ENCODE measurements at places on chromosomes 6 and 20. TPM values are rescaled to one million over a fixed set of nuclear protein-coding genes. Genes with fewer than 3 reads are reported as not detected.

DNA sequence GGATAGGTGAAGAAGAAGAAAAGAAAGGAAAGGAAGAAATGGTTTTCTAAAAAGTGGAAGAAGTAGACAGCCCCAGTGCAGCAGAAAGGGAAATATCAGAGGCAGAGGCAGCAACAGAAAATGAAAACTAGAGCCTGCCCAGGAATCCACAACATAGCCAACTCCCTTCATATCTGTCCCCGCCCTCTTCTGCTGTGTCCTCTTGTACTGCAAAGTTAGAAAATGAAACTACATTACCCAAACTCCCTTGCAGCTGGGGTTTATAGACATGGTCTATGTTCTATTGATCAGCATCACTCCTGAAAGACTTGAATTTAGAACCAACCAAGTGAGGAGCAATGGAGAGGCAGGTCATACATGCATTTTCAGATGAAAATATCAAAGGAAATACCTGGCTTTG lies 200.5 kb upstream of the PHACTR1 start:
- no peaks in the 10 kb centered on the region for H3K27me3 ChIP-seq
- no peaks in the 10 kb centered on the region for H3K4me1 ChIP-seq
- no peaks in the 10 kb centered on the region for H3K36me3 ChIP-seq
- H3K4me3 ChIP-seq: no peak overlapping the region
- H3K27ac ChIP-seq: no peak overlapping the region

DNA sequence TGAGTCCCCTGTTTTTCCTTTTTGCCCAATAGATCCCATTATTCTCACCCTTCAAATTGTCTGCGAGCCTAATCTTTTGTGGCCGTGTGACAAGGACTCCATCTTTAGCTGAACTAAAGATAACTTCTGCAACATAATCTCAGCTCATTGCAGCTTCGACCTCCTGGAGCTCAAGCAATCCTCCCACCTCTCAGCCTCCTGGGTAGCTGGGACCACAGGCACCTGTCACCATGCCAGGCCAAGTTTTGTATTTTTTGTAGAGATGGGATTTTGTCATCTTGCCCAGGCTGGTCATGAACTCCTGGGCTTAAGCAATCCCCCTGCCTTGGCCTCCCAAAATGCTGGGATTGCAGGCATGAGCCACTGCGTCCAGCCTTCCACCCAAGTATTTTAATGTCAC lies 161.0 kb downstream of the GJA1 start:
- H3K27ac ChIP-seq: no peak overlapping the region
- no peaks in the 10 kb centered on the region for H3K27me3 ChIP-seq
- H3K4me3 ChIP-seq: no peak overlapping the region
- DNase-seq: no peak

GRCh38 chr6:157263881-157264397 lies 59.4 kb downstream of the TMEM242 start:
- H3K4me1 ChIP-seq: peaks cover 7% of the 10 kb centered on the region
- no peaks in the 10 kb centered on the region for H3K36me3 ChIP-seq
- no peak overlapping the region for H3K4me3 ChIP-seq
- DNase-seq: no peak
- H3K27ac ChIP-seq: no peak overlapping the region

GRCh38 chr6:44217332-44218143 lies 812 bp downstream of the MYMX start:
- DNase-seq: no peak
- peak overlapping the region; percentile 27 for H3K27ac ChIP-seq
- H3K27me3 ChIP-seq: no peaks in the 10 kb centered on the region
- H3K36me3 ChIP-seq: no peaks in the 10 kb centered on the region

GRCh38 chr6:143614235-143614634 lies 63.5 kb upstream of the PHACTR2 start:
- no peaks in the 10 kb centered on the region for H3K4me1 ChIP-seq
- H3K27ac ChIP-seq: no peak overlapping the region
- no peak overlapping the region for H3K4me3 ChIP-seq
- H3K36me3 ChIP-seq: no peaks in the 10 kb centered on the region

DNA sequence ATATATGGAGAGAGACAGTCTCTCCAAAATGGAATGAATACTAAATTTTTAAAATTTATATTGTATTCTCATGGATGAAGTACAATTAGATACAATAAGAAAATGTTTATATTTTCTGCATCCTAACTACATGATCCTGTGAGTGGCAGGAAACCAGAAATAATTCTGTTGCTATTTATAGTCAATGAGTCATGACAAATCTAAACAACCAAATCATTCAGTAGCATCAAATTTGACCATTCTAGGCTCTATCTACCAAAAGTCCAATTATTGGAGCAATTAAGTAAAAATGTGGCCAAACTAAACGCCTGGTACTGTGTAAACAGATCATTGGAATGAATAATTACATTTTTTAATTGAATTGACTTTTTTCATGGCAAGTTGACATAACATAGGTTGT lies 959.8 kb downstream of the EPHA7 start:
- H3K4me1 ChIP-seq: no peaks in the 10 kb centered on the region
- no peak overlapping the region for H3K27ac ChIP-seq
- no peaks in the 10 kb centered on the region for H3K36me3 ChIP-seq
- no peaks in the 10 kb centered on the region for H3K27me3 ChIP-seq
- no peak for DNase-seq
- H3K4me3 ChIP-seq: no peak overlapping the region

DNA sequence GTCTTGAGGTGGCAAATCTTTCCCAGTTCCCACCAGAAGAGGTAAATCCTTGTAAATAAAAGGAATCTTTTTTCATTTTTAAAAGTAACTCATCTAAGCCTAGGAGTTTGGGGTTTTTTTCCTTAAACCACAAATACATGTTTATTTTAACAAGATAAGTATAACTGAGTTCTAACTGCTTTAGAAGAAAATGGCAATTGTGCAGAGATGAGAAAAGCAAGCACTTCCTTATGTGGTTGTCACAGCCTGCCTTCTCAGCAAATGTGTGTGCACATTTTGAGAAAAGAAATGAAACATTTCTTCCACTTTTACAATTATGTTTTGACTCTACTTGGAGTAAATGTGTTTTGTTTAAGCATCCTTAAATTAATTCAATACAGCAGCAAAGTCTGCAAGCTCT lies 17.7 kb downstream of the HCK start:
- H3K27ac ChIP-seq: no peak overlapping the region
- no peak overlapping the region for H3K4me3 ChIP-seq
- H3K36me3 ChIP-seq: no peaks in the 10 kb centered on the region
- H3K27me3 ChIP-seq: no peaks in the 10 kb centered on the region
- DNase-seq: no peak

DNA sequence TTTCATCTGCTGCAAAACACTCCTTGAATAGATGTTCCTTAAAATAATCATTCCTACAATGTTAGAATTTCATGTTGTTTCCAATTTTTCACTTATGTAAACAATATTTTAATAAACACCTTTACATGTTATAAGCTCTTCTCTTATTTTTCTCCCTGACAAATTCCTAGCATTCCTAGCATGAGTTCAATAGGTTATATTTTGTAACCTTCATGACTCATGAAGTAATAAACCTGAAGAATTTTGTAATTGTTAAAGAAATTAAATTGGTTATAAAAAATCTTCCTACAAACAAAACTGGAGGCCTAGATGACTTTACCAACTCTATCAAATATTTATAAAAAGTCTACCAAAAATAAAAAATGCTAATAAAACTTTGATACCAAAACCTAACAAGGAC lies 66.3 kb downstream of the NT5E start:
- no peak for DNase-seq
- H3K4me1 ChIP-seq: no peaks in the 10 kb centered on the region
- no peak overlapping the region for H3K4me3 ChIP-seq
- H3K27me3 ChIP-seq: no peaks in the 10 kb centered on the region
- H3K36me3 ChIP-seq: peaks cover 27% of the 10 kb centered on the region

- H3K4me3 ChIP-seq: no peak overlapping the region
- no peak overlapping the region for H3K27ac ChIP-seq
- H3K27me3 ChIP-seq: no peaks in the 10 kb centered on the region
- no peaks in the 10 kb centered on the region for H3K4me1 ChIP-seq
- no peaks in the 10 kb centered on the region for H3K36me3 ChIP-seq
Measured at GRCh38 chr6:113281014-113281413, 576.1 kb upstream of the MARCKS start.

GRCh38 chr20:39103732-39104131 lies 141.6 kb downstream of the DHX35 start:
- no peak overlapping the region for H3K27ac ChIP-seq
- DNase-seq: no peak
- H3K27me3 ChIP-seq: no peaks in the 10 kb centered on the region
- H3K4me3 ChIP-seq: no peak overlapping the region

DNA sequence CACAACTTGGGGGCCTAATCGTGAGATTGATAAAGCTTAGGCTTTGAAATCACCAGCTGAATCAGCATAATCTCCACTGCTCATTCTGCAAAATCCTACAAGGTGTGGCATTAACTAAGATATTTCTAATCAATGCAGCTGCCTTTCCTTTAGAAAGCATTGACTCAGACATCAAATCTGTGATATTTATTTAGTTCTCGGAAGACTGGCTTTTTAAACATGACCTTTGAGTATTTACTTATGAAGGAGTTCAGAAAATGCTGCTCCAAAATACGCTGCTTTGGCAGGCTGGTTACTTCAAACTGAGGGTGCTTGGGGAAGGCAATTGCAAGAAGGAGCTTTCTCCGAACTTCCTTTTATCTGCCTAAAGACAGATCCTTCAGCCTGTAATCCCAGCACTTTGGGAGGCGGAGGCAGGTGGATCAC lies 23.7 kb upstream of the FUCA2 start:
- H3K4me1 ChIP-seq: peaks cover 15% of the 10 kb centered on the region
- no peak for DNase-seq
- H3K36me3 ChIP-seq: no peaks in the 10 kb centered on the region

- no peak overlapping the region for H3K27ac ChIP-seq
- no peaks in the 10 kb centered on the region for H3K36me3 ChIP-seq
- DNase-seq: no peak
- H3K4me1 ChIP-seq: peaks cover 4% of the 10 kb centered on the region
Measured at GRCh38 chr6:11854408-11855165, 76.0 kb upstream of the ADTRP start.

GRCh38 chr6:34027445-34027936 lies 118.4 kb downstream of the GRM4 start:
- no peaks in the 10 kb centered on the region for H3K4me1 ChIP-seq
- H3K36me3 ChIP-seq: no peaks in the 10 kb centered on the region
- no peak overlapping the region for H3K27ac ChIP-seq

- no peaks in the 10 kb centered on the region for H3K27me3 ChIP-seq
- H3K4me1 ChIP-seq: peaks cover 40% of the 10 kb centered on the region
- peak overlapping the region; percentile 77 for H3K27ac ChIP-seq
Measured at GRCh38 chr20:10618611-10619245, 55.1 kb downstream of the JAG1 start.

DNA sequence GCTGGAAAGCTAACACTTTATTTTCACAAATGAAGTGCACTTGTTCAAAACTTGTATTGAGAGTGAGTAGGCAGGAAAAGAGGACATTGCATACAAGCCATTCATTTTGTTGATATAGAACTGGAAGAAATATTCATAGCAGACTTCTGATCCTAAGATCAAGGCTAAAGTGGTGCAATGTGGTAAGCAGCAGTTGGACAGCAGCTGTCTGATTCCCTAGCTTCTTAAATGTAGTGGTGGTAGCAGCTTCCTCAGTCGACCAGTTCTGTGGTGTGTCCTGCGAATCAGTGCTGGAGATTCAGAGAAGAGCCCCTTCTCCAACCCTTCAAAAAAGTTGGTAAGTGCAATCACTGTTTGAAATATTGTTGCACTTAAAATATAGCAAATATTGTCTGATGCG lies 281.7 kb upstream of the GJE1 start:
- no peaks in the 10 kb centered on the region for H3K27me3 ChIP-seq
- no peak overlapping the region for H3K27ac ChIP-seq
- H3K36me3 ChIP-seq: no peaks in the 10 kb centered on the region
- H3K4me1 ChIP-seq: no peaks in the 10 kb centered on the region
- DNase-seq: no peak

- no peak overlapping the region for H3K27ac ChIP-seq
- H3K4me1 ChIP-seq: no peaks in the 10 kb centered on the region
- no peak for DNase-seq
- no peaks in the 10 kb centered on the region for H3K27me3 ChIP-seq
- H3K36me3 ChIP-seq: no peaks in the 10 kb centered on the region
Measured at GRCh38 chr6:55696501-55696900, 117.5 kb upstream of the HMGCLL1 start.

- H3K36me3 ChIP-seq: no peaks in the 10 kb centered on the region
- no peak overlapping the region for H3K27ac ChIP-seq
- no peaks in the 10 kb centered on the region for H3K27me3 ChIP-seq
- no peak for DNase-seq
- H3K4me1 ChIP-seq: no peaks in the 10 kb centered on the region
Measured at GRCh38 chr20:15487682-15488081, 1085.6 kb downstream of the KIF16B start.

DNA sequence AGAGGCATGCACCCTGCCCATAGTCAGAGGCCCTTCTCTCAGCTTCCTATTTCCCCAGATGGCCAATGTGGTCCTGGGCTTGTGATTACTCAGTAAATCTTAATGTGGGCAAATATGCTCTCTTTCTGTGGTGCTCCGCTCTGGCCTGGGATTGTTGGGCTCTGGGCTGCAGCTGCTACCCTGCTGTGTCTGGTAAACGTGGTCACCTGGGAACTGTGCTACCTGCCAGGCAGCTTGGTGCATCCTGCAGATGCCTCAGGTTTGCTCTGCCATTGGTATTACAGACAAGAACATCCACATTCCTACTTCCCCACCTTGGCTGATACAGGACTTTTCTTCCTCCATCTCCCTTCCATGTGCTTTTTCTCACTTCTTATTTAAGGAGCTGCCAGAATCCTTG lies 611.5 kb upstream of the IMPG1 start:
- no peak for DNase-seq
- no peaks in the 10 kb centered on the region for H3K27me3 ChIP-seq
- H3K36me3 ChIP-seq: no peaks in the 10 kb centered on the region
- H3K4me3 ChIP-seq: no peak overlapping the region
- no peaks in the 10 kb centered on the region for H3K4me1 ChIP-seq

Gene NHLRC1
- total RNA-seq: 0.74 TPM

Gene ULBP3
- 1.7 TPM for total RNA-seq

Gene PROKR2
- total RNA-seq: not detected

Gene SLC22A23
- 40.5 TPM for total RNA-seq

Gene TBXT
- total RNA-seq: not detected

Gene C6orf141
- 14.2 TPM for total RNA-seq
